SK-N-DZ (cell line): ENCODE measurements at places on chromosomes 11 and 22.

DNA sequence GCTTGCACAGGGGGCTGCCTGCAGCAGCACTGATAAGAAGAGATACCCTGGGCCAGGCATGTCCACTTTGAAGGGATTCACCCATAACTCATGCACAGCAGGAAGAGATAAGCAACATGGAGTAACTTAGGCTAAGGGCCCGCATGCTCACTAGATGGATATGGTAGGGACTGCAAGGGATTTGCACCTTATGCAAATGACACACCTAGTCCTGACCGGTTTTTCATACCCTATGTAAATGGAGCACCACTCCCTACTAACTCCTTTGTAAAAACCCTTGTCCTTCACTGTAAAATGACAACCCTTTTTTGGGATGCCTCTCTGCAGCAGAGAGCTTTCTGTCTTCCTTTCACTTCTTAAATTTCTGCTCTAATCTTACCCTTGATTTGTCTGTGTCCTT lies 658.9 kb upstream of the CCDC179 start:
- DNase-seq: peak; percentile 59

DNA sequence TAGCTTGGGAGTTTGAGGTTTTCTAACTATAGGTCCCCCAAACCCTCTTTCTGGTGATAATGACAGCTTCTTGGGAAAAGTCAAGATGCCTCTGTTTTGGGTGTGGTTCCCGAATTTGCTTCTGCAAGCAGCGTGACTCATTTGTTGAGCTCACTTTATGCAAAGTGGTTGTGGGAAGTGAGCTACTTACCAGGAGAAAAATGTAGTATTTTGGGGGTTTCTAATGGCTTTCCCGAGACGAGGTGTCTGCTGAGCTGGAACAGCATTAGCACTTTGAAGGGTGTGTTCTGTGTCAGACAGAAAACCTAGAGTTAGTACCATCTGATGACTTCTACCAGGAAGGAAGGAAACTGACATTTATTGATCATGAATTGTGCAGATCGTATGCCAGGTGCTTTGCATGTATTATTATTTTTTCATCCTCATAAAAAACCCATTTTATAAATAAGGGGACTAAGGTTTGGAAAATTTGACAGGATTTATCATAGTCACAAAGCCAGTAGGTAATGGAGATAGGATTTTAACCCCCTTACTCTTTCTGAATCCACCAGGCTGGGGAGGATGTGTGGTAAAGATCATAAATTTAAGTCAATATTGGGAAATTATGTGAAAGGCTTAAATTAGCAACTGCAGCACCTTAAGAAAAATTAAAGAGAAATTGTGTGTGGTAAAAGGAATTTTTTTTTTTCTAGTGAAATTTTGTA lies 108.8 kb upstream of the CD44 start:
- no peak for DNase-seq

GRCh38 chr11:123838659-123839058 lies 32.5 kb upstream of the OR6M1 start:
- DNase-seq: no peak

- DNase-seq: peak; percentile 1
Measured at GRCh38 chr11:127074151-127074761, 73.7 kb upstream of the KIRREL3 start.
